ENCODE measurements at places on chromosomes 1 and 21. TPM values are rescaled to one million over a fixed set of nuclear protein-coding genes. Genes with fewer than 3 reads are reported as not detected.

DNA sequence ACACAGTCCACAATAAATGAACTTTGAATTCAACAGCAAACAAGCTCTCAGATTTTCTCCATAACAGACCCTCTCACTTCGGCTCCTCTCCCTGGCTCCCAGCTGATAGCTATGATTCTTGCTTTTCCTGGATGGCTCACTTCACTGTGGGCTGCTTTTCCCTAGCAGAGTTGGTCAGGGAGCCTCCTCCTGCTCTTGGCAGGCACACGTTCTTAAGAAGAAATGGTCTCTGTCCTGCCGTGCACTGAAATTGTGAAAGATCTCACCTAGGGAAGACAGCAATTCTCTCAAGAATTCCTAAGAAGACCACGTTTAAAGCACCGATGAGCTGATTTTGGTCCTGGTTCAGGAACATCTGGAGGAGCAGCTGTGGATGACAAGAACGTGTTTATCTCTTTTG, 148.5 kb upstream of the KCNK2 start:
- no peak for DNase-seq

- DNase-seq, result no peak
Observed at GRCh38 chr1:225973158-225973557, 26.0 kb downstream of the SDE2 start.

- no peak for DNase-seq
Observed at GRCh38 chr1:177793900-177794299, 176.0 kb downstream of the SEC16B start.

- no peak for DNase-seq
Observed at GRCh38 chr1:155272466-155273342, 600 bp downstream of the CLK2 start.

DNA sequence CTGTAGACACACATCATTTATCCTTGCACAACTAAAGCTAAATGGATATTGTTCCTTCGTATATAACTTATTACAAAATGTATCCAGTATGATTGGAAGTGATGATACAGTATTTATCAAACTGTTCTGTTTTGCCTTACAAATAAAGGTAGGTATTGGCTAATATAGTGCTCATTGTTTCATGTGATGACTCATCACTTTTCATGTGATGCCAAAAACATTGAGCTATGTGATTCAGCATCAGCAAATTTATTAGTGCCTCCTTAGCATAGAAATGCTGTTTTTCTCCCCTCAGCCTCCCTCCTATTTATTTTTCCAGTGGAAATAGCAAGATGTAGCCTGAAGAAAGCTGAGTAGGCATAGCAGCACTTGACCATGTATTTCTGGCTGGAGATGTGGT, 228.6 kb upstream of the LYPLAL1 start:
- no peak for DNase-seq

DNA sequence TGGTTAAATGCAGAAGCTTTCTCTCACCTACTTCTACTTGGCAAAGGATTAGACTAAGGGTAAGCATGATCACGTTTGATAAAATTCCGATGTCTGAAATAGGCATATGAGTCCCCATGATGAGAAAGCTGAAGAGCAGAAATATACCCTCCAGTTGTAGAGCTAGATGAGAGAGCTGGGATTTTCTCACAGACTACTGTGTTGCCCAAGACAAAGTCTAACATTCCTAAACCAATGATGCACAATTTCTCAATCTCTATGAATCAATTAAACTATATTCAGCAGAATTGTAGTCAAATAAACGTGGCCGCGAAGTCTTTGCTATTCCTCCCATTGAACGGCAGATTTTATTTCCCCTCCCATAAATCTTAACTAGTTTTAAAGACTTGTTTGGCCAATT, 699.2 kb downstream of the KCNT2 start:
- DNase-seq, result no peak

DNA sequence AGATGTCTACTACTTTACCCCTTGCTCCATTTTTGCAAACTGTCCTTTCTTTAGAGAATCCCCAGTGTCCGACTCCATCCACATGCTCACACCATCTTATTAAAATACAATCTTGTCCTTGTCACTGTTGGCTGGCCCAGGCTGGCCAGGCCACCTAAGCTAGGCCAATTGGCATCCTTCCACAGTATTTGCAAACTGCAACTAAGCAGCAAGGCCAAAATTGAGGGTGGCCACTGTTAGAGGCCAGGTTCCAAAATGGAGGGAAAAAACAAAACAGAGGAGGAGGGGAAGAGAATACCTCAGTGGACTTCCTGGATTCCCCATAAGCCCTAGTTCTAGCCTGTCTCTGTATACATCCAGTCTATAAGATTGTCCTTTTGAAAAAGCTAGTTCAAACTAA, 4.3 kb downstream of the FAM89A start:
- no peak for DNase-seq

GRCh38 chr1:59999006-59999405, 72.4 kb upstream of the CYP2J2 start:
- DNase-seq, result no peak

- DNase-seq, result no peak
Observed at GRCh38 chr1:97144527-97144926, 422.9 kb downstream of the PTBP2 start.

DNA sequence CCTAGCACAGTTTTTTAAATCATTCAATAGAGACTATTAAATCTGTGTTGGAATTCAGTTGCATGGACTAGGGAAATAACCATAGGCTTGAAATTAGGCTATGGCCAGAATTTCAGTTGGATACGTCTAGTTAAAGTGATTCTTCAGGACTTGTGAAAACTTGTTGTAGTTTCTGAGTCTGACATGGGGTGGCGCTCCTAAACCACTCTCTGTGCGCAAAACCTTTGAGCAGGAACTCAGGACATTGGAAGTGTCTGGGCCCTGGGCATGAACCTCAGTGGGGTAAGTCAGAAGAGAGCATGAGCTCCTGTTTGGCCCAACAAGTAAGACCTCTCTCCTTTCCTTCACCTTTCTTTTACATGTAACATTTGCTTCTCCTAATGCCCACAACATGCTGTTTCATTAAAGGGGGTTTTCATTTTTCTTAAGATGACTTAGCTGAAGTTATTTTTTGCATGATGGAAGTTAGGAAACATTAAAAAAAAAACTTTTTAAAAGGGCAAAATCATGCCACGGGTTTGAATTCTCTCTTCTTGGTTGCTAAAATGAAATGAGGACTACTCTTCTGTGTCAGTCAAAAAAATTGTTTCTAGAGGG, 17.1 kb upstream of the CCDC190 start:
- no peak for DNase-seq

DNA sequence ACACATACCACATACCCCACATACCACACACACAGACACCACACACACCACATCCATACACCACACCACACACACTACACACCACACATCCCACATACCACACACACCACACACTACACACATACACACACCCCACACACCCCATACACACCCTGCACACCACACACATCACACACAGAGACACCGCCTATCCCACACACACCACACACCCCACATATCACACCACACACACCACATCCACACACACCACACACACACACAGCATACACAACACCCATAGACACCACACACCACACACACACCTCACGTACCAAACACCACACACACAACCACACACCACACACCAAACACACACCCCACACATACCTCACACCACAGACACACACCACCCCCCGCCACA, 68.3 kb downstream of the SLC9A1 start:
- DNase-seq, result no peak

- DNase-seq, result no peak
Observed at GRCh38 chr1:45306319-45306718, 20.4 kb upstream of the HPDL start.

DNA sequence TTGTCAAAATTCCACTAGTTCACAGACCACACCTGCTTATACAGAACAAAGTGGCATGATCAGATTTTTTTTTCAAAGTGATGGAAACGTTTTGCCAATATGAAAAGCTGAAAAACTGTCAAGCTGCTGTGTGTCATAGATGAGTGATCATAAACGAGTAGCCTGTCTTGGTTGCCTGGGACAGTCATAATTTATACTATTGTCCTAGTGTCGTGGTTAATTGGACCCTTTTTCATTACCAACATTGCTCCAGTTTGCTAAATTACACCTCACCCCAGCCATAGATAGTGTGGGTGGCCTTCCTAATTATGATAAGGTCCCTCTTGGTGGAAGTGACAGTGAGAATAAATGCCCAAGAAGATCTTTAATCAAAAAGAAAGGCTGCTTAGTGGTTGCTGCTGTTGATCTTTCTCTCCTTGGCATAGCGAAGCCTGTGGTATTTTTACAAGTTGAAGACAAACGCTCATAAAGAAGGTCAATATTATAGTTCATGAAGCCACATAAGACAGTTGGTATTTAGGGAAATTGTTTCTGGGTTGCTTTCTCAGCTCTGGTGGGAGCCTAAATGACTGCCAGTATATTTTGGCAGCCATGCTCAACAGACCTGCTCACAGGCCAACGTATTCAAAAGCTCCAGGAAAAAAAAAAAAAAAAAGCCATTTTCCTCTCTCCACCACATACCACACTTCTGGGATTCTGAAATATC, 478.1 kb downstream of the PLA2G4A start:
- no peak for DNase-seq

DNA sequence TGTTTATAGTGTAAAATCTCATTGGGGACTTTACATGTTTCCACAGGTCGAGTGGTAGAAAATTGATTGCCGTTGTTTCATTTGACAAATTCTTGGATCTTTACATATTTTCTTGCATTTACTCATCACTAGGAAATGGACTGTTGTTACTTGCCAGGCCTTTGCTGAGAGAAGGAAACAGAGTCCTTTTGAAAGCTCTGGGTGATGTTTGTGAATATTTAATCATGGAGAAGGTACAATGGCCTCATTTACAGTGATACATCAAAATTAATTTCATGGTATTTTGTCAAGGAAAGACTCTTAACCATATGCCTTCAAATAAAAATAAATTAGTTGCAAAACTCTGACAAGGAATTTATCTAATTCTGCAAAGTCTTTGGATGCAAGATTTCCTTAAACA, 198.0 kb downstream of the GRIK1 start:
- DNase-seq, result no peak

DNA sequence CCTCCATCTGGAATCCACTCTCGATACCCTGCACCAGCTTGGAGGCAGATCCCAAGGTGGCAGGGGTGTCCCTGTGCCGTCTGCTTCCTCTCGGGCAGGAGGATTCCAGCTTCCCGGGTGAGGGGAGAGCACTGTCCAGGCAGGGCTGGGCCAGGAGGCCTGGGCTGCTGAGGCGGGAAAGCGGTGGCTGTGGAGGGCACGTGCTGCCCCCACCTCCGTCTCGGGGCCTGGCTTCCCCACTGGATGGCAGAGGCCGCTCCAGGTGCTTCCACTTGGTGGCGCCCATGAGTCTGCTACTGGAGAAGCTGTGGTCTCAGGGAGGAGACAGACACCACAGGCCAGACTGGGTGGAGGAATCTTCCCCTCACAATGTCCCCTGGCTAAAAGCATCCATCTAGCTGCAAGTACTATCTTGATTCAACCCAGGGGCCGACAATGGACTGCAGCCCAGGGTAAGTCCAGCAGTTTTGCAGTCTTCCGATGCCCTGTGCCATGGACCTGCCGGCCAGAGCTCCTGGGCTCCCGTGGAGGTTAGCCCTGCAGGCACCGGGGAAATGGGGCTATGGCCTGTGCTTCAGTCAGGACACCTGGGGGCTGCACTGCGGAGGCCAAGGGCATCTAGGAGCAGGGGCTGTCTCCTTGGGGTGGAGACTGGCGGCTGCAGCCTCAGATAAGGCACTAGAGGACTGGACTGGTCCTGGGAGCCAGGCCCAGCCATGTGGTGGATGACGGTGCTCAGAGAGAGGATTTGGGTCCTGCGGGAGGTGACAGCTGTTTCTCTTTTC, 41.3 kb upstream of the EIF4G3 start:
- no peak for DNase-seq

DNA sequence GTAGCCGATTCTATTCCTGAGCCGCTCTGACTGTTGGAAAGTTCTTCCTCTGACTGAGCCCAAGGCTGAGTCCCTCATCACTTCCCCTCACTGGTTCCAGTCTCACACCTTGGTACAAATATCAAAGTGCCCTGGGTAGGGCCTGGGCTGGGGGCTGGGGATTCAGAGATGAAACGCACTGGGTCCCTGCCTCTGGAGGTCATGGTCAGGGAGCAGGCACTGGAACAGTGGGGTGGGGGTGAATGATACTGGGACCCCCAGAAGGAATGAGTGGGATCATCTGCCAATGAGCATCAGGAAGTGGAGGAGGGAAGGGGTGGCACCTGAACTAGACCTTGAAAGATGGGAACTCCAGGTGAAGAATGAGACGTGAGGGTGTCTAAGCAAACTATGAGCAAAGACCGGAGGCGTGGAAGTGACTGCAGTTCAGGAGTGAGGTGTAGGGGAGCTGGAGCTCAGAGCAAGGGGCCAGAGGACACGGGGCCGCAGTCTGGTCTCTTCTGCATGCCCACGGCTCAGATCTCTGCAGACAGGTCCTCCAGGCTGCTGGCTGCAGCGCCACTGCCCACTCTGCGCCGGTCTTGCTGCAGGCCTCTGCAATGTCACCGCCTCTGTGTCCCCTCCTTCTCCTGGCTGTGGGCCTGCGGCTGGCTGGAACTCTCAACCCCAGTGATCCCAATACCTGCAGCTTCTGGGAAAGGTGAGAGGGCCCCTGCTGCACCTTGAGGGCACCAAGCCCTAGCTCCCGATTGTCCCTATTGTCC, 10.0 kb downstream of the PEAR1 start:
- peak; percentile 50 for DNase-seq

DNA sequence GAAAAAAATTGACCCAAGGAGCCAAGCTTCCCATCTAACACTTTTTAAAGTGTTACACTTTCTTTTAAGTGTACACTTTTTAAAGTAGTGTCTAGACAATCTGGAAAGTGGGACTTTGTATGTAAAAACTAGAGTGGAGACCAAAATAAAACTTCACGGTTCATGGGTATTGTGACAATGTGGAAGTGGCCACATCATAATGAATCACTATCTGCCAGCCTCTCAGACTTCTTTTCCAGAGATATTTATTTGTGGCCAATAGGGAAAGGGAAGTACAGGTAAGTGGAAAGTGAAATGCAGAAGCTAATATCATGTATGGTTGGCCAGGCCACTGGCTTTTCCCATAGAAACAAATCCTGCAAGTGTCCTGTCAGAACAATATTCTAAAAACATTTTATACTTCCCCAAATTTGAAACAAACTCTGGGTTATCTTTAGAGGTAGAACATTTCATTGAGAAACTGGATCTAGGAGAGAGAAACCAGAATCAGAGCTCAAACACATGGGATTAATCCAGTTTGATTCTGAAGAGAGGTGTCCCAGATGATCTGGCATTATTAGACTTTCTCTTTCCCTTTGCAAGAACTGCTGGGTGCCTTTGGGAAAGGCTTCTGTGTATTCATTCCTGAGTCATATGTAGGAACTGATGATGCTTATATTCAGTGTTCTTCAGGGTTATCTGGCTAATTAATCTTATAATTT, 2.0 kb downstream of the TNFSF18 start:
- no peak for DNase-seq

DNA sequence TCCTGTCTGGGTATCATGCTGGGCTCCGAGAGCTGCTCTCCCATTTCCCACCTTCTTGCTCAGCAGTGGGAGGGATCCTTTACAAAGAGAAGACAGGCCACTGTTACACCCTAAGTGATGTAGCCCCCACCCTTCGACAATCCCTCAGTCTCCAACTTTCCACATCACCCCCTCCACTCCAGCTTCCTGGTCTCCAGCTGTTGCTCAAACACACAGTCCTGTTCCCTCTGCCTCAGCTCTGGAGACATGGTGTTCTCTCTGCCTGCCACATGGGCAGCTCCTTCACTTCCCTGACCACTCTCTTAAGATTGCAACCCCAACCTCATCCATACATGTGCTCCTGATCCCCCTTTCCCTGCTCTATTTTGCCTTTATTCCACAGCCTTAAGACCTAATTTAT, 37.7 kb downstream of the SLC30A1 start:
- DNase-seq, result no peak

Gene TMIGD3
- total RNA-seq, result 1.7 TPM

Gene CAPN9
- total RNA-seq, result 0.27 TPM

Gene LRRC39
- total RNA-seq, result 155 TPM

Gene NUAK2
- 1.1 TPM for total RNA-seq

Gene S100A5
- total RNA-seq, result not detected

Gene ZDHHC18
- total RNA-seq, result 17.7 TPM

Gene KAZN
- total RNA-seq, result 4.3 TPM
